HuH-7.5 (cell line): ENCODE measurements at places on chromosomes 1 and 21.

DNA sequence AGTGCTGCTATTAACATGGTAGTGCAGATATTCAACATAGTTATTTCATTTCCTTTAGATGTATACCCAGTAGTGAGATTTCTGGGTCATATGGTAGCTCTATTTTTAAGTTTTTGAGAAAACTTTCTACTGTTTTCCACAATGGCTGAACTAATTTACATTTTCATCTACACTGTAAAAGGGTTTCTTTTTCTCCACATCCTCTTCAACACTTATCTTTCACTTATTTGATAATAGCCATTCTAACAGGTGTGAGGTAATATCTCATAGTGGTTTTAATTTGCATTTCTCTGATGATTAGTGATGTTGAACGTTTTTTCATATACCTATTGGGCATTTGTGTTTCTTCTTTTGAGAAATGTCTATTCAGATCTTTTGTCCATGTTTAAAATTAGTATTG, 149.8 kb downstream of the PDE4B start:
- no peak for DNase-seq

GRCh38 chr1:18201997-18202719, 94.6 kb downstream of the IGSF21 start:
- DNase-seq, result no peak

- no peak for DNase-seq
These were observed 48.1 kb downstream of the MAP3K21 start for GRCh38 chr1:233375653-233376052.

DNA sequence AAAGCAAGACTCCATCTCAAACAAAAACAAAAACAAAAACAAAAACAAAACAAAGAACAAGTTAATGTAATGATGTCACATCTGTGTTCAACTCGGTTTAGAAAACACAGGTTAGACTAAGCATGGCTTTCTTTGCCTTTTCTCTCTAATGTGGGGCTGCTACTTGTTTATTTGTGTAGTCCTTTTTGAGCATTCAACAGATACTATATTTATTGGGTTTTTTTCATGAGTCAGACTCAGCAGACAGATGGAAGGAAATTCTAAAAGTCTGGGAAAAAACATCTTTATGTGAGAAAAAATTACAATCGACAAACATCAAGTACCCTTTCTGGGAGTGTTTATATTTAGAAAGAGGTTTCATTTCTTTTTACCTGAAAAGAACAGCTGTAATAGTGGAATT, 22.3 kb upstream of the OTUD3 start:
- no peak for DNase-seq

GRCh38 chr1:227447531-227447990, 115.8 kb upstream of the ZNF678 start:
- DNase-seq, result no peak

GRCh38 chr1:15186846-15187151, 33.3 kb downstream of the TMEM51 start:
- DNase-seq, result no peak
